Right ventricle myocardium inferior (tissue), 1 donor: ENCODE measurements at places on chromosomes 3 and 15.

DNA sequence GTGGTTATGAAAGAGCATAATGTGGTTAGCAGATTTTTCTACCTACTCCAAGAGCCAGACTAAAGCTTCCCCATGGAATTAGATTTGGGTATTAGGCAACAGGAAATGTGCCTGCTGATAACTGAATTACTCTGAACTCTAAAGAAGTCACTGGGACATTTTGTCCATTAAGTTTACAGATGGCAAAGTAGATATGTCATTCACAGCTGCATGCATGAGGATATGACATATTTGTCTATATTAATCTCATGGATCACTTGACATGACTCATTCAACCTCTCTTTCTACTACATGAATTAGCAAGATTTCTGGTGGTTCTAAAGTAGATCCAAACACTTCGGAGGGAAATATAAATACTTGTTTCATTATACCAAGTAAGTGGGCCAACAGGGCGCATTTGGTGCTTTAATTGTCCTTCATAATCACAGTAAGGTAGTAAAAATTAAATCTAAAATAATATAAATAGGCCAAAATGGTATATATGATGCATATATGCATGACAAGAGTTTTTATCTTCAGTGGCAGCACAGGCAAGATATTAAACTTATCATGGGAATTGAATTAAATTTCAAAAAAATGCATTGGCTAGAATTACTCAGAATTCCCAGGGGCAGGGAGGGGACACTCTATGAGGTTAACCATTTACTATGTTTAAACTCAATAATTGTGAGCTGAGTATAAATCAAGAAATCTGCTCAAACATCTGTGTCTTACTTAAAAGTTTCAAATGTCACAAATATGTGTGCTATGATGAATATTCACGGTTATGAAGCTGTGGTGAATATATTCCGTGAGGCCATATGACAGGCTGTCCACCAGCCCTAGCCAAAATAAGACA lies 365.3 kb upstream of the KCNMB2 start:
- DNase-seq, result no peak

- no peak for DNase-seq
These were observed 225.1 kb upstream of the CNTN3 start for GRCh38 chr3:74839566-74839965.

GRCh38 chr3:43287500-43287873 lies 1.1 kb downstream of the SNRK start:
- no peak for DNase-seq

DNA sequence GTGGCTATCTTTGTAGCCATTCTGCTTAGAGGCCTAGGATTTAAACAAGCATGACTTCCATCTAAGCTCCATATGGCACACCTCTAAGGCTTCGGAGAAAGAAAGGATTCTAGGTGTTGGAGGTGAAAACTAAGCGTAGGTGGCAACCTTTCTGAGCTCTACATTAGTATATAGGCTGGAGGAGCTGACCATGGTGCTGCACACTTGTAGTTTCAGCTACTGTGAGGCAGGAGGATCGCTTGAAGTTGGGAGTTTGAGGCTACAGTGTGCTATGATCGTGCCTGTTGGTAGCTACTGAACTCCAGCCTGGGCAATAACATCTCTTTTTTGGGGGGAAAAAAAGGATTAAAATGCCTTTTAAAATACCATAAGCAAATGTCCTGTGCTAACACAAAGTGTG lies 7.4 kb downstream of the EAF1 start:
- DNase-seq, result no peak

DNA sequence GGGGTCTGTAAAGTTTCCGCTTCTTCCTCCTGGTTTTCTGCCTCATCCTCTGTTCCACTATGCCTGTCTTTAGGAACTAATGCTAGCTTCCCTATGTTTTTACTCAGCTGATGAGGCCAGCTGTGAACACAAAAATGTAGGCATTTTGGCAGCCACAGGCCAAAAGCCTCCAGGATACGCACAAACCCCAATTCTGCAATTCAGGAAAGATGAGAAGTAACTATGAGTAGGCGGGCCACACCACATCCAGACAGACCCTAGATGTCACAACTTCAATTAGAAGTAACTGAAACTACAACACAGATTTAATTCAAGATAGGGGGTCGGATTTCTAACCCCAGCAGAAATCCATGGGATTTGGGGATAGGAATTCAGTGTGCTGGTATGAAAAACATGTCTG lies 11.9 kb downstream of the CA12 start:
- no peak for DNase-seq

- DNase-seq, result no peak
These were observed 8.3 kb upstream of the EPHA3 start for GRCh38 chr3:89098964-89099585.

DNA sequence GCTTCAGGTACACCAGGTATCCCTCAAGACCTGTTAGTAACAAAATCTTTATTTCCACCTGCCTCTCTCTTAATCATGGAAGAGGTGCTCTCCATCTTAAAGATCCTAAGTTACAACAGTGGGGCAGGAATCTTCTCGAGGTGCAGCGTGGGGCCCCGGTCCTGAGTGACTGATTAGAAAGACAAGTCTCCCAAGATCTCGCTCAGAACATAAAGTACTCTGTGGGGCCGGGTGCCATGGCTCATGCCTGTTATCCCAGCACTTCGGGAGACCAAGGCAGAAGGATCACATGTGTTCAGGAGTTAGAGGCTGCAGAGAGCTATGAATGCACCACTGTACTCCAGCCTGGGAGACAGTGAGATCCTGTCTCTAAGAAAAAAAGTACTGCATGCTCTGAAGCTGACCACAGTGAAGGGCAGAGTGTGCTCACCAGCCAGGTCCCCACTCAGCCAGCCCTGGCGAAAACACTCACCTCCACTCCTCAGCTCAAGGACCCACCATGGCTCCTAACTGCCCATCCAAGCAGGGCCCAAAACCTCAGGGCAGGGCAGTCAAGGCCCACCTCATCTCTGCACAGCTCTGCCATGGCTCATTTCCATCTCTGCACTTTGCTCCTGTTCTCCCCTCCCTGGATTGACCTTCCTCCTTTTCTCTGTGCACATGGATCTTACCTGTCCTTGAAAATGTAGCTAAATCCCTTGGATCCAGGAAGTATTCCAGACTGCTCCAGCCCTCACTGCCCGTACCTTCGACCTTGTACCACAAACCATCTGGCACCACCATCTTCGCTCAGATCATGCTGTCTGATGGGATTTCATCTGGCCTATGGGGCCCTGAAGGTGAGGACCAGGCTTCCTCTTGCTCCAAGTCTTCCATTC lies 7.1 kb downstream of the SEMA7A start:
- peak; percentile 53 for DNase-seq
